RPMI7951 (cell line): ENCODE measurements at places on chromosomes 12 and 14. TPM values are rescaled to one million over a fixed set of nuclear protein-coding genes. Genes with fewer than 3 reads are reported as not detected.

The RBP5 gene
- not detected in 2 replicates for total RNA-seq

The MGST1 gene
- total RNA-seq = 62.5 and 75.6 TPM in 2 replicates

The SERPINA12 gene
- not detected in 2 replicates for total RNA-seq

The DIO2 gene
- 0.12 and 1.2 TPM in 2 replicates for total RNA-seq

The ANKS1B gene
- not detected in 2 replicates for total RNA-seq

The SLC6A15 gene
- 0.39 and 0.96 TPM in 2 replicates for total RNA-seq

The IL23A gene
- total RNA-seq = 0.36 and 1.3 TPM in 2 replicates

The CISTR gene
- total RNA-seq = not detected in 2 replicates

The PLEKHA5 gene
- 30.5 and 36.6 TPM in 2 replicates for total RNA-seq

The FGF23 gene
- not detected in 2 replicates for total RNA-seq

The NEDD8 gene
- total RNA-seq = 306 and 349 TPM in 2 replicates

The MYL2 gene
- total RNA-seq = not detected in 2 replicates

The POLR3B gene
- total RNA-seq = 4.4 and 7.0 TPM in 2 replicates

The CEP290 gene
- total RNA-seq = 8.9 and 16.3 TPM in 2 replicates

The FOXG1 gene
- total RNA-seq = not detected in 2 replicates

The KERA gene
- total RNA-seq = not detected in 2 replicates

The MIPOL1 gene
- 3.2 and 5.4 TPM in 2 replicates for total RNA-seq

The INSM2 gene
- total RNA-seq = not detected in 2 replicates
